ENCODE measurements at places on chromosomes 12 and 14.
A peak's percentile ranks its signal among the peaks of the same experiment; 100 is the strongest.

GRCh38 chr12:130862161-130862560, 9.7 kb upstream of the RAN start:
- no peak for DNase-seq

DNA sequence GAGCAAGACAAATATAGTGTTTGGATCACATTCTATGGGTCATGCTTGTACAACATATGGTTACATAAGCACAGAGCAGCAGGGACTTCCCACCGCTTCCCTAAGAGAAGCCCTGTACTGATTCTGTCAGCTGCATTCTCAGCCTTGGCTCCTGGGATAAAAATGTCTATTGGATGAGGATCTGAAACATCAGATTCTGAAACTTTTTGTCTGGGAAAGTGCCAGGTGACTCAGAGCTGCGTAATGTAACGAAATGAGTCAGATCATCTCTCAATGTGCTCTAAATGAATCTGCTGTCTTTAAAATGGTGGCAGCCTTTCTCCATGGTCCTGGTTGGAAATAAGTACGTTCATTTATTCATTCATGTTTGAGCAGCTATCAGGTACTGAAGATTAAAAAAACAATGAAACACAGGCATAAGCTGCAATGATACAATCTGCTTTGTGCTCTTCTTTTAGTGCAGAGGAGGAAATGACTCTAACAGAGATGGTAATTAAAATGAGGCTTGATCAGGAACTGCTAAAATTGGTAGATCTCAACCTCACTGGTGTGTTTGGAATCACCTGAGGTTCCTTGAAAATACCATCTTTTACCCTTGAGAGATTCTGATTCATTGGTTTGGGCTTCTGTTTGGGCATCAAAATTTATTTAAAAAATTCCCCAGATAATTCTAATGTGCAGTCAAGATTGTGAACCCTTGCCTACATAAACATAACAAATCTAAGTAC, 99.1 kb upstream of the NAP1L1 start:
- no peak for DNase-seq

GRCh38 chr14:64235652-64236640, 58.2 kb downstream of the ESR2 start:
- DNase-seq: peak; percentile 95

GRCh38 chr12:98224584-98225221, 290.7 kb upstream of the TMPO start:
- DNase-seq: no peak

Data from B cell (primary cell).